ENCODE measurements at places on chromosomes 5 and 9.

GRCh38 chr9:129583308-129584038 is 37.4 kb downstream of the C9orf50 start:
- DNase-seq = no peak

DNA sequence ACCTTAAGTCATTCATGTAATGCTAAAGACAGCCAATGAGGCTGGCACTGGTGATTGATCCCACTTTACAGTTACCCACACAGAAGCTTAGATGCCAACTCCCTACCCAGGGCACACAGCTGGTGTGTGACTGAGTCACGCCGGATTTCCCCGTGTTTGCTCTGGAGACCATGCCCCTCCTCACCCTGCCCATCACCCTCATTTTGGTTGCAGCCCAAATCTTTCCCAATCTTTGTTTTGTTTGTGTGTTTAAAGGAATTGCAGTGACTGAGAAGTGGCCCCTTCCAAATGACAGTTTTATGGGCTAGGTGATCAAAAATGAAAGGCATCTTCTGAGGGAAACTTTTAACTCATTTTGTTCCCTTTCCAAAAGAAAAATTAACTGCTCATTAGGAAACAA is 10.9 kb downstream of the FBXL7 start:
- DNase-seq = no peak

DNA sequence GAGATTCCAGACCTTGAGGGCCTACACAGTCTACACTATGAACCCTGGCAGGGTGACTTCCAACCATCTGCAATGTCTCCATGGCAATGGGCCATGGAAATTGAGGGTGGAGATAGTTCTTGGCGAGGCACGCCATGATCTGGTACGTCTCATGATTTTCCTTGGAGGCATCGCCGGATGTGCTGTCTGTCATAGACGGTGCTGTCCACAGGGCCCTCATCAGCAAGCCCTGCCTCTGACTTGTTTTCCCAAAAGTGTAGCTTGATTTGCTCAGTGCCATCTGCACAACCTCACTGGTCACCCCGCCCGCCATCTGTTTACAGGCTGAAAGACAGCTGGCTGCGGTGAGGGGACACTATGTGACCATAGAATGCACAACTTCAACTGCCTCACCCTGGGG is 73.5 kb downstream of the BOD1 start:
- no peak for DNase-seq

- DNase-seq = no peak
Observed at GRCh38 chr5:102591650-102592049, 92.8 kb upstream of the SLCO6A1 start.

DNA sequence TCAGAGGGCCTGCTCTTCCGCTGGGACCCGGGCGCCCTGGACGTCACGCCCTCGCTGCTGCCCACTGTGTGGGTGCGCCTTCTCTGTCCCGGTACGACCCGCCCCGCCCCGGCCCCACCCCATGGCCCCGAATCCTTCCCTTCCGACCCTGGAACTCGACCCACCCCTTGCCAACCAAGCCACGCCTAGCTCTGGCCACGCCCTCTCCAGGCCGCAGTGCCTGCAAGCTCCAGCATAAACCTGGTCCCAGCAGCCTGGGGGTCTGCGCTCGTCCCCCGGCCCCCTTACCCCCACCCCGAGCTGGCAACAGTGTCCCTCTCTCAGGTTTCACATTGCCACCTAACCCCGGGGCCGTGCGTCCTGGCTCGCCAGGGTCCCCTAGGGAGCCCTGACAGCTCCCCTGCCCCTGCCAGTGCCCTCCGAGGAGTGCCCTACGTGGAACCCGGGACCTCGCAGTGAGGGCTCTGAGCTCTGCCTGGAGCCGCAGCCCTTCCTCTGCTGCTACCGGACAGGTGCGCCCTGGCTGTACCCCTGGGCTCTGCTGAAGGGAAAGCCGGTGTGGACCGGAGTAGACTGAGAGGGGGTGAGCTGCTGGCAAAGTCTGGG is 3.4 kb downstream of the ADGRD2 start:
- no peak for DNase-seq

GRCh38 chr5:180135128-180135955 is 63.8 kb upstream of the RNF130 start:
- no peak for DNase-seq

GRCh38 chr5:94057655-94058054 is 316.3 kb upstream of the POU5F2 start:
- no peak for DNase-seq

GRCh38 chr5:10743951-10744350 is 17.1 kb downstream of the DAP start:
- no peak for DNase-seq

DNA sequence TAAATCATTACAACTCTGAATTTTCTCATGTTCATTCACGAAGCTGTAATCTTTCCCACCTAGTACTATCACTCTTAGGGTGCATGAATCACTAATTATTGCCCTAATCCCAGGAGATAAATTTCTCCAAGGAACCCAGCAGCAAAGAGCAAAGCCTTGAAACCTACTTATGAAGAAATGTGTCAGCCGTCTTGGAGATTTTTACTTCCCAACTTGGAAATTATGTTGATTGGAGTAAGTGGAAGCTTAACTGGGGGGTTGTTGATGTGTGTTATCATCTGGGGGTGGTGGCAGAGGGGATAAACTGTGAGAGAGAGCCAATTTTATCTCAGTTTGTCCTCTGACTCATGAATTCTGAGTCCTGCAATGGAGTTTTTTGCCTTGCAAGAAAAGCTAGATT is 440.5 kb upstream of the WWC1 start:
- no peak for DNase-seq

DNA sequence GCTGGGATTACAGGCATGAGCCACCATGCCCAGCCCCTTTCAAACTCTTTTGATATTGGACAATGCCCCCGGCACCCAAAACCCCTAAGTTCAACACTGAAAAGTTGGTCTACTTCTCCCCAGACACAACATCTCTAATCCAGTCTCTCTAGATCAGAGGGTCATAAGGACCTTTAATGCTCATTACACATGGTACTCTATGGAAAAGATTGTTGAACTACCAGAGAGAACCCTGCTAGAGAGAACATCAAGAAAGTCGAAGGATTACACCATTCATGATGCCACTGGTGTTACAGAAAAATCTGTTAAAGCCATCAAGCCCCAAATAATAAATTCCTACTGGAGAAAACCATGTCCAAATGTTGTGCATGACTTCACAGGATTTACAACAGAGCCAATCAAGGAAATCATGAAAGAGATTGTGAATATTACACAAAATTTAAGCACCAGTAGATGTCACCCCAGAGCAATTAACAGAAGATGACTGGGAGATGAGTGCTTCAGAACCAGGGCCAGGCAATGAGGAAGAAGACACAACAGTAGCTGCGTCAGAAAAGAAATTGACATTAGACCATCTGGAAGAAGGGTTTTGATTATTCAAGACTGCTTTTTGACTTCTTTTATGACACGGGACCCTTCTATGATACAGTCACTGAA is 28.3 kb upstream of the NIPAL4 start:
- DNase-seq = no peak

GRCh38 chr5:139633295-139634027 is 14.7 kb upstream of the CXXC5 start:
- peak; percentile 50 for DNase-seq
